Activated CD8-positive, alpha-beta T cell treated with anti-CD3 and anti-CD28 coated beads, Interleukin-2, amount 10 ng/mL, durations not matched to agents 7 days and 5 days (primary cell): ENCODE measurements at places on chromosomes 6 and 20. TPM values are rescaled to one million over a fixed set of nuclear protein-coding genes. Genes with fewer than 3 reads are reported as not detected.

- H3K27me3 ChIP-seq = no peaks in the 10 kb centered on the region
- no peak for DNase-seq
- H3K4me1 ChIP-seq = no peaks in the 10 kb centered on the region
- H3K27ac ChIP-seq = no peak overlapping the region
- no peak overlapping the region for H3K4me3 ChIP-seq
Measured at GRCh38 chr6:91633374-91634111, 1046.7 kb upstream of the MAP3K7 start.

GRCh38 chr6:10510592-10511367 lies 10.4 kb upstream of the GCNT2 start:
- peaks cover 7% of the 10 kb centered on the region for H3K4me1 ChIP-seq
- H3K27ac ChIP-seq = no peak overlapping the region
- no peaks in the 10 kb centered on the region for H3K36me3 ChIP-seq

- H3K36me3 ChIP-seq = peaks cover 82% of the 10 kb centered on the region
- no peak overlapping the region for H3K4me3 ChIP-seq
- peak overlapping the region; percentile 12 for H3K27ac ChIP-seq
- no peaks in the 10 kb centered on the region for H3K27me3 ChIP-seq
Measured at GRCh38 chr20:46367967-46368901, 38.2 kb downstream of the ELMO2 start.

Gene NHSL1
- total RNA-seq = 0.13 TPM

- H3K36me3 ChIP-seq = no peaks in the 10 kb centered on the region
- DNase-seq = no peak
- no peaks in the 10 kb centered on the region for H3K27me3 ChIP-seq
- H3K4me3 ChIP-seq = no peak overlapping the region
- H3K27ac ChIP-seq = no peak overlapping the region
Measured at GRCh38 chr6:118101831-118102345, 194.8 kb downstream of the SLC35F1 start.

Gene ANGPT4
- total RNA-seq = not detected

- H3K27ac ChIP-seq = no peak overlapping the region
- DNase-seq = no peak
- H3K4me3 ChIP-seq = no peak overlapping the region
- H3K4me1 ChIP-seq = no peaks in the 10 kb centered on the region
- no peaks in the 10 kb centered on the region for H3K36me3 ChIP-seq
- peaks cover 2% of the 10 kb centered on the region for H3K27me3 ChIP-seq
Measured at GRCh38 chr20:60862601-60863000, 389.5 kb upstream of the CDH4 start.

DNA sequence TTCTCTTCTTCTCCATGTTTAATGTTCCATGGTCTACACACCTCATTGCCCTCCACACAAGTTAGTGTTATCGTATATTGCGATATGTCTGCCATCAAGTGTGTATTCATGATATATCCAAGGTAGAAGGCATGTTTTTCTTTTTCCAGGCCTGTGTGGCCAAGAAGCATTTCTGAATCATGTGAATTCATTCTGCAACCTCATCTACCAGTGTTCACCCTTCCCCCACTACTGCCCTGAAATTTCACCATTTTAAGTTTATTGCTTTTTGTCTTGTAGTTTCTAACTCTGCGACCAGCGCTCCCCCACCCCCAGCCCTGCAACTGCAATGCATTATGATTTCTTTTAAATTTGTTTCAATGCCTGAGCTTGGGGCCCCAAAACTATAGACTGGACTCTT lies 618.0 kb upstream of the FLRT3 start:
- H3K27ac ChIP-seq = no peak overlapping the region
- no peaks in the 10 kb centered on the region for H3K36me3 ChIP-seq
- H3K4me1 ChIP-seq = no peaks in the 10 kb centered on the region
- H3K27me3 ChIP-seq = no peaks in the 10 kb centered on the region
- peak; percentile 28 for DNase-seq

Gene SLC35D3
- total RNA-seq = not detected

DNA sequence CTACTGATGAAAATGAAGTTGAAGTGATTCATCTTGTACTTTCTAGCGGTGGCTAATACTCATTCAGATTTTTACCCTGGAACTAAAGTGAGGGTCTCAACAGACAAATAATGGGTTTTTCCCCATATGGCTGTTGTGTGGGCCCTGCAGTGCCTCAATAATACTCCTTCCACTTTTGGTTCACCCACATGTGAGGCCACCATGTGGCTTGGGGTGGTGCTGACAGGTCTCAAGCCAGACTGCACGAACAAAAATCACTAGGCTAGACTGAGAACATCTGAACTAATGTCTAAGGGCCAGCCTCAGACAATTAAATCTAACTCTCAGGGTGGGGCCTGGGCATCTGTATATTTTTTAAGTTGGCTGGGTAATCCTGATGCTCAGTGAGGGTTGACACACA lies 7.9 kb upstream of the COL12A1 start:
- H3K27me3 ChIP-seq = peaks cover 32% of the 10 kb centered on the region
- no peak overlapping the region for H3K4me3 ChIP-seq
- H3K36me3 ChIP-seq = no peaks in the 10 kb centered on the region
- no peak overlapping the region for H3K27ac ChIP-seq
- DNase-seq = no peak
- H3K4me1 ChIP-seq = peaks cover 5% of the 10 kb centered on the region

DNA sequence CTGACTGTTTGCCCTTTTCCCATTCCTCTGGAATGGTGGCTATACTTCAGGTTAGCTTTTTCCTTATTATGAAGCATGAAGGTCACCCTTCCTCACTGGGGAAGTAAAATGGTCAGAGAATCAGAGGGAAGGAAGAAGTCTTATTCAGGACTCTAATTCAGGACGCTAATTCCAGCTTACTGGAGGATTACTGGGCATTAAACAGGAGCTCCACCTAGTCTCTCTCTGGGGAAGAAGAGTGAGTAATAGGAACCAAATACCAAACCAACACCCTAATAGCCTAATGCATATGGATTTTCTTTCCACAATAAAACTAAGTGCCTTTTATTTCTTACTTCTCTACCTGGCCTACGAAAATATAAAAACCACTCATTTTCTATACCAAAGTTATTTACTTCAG lies 10.1 kb downstream of the CRISP1 start:
- H3K27me3 ChIP-seq = no peaks in the 10 kb centered on the region
- no peak for DNase-seq
- H3K4me3 ChIP-seq = no peak overlapping the region
- no peak overlapping the region for H3K27ac ChIP-seq

Gene NKX2-4
- not detected for total RNA-seq

DNA sequence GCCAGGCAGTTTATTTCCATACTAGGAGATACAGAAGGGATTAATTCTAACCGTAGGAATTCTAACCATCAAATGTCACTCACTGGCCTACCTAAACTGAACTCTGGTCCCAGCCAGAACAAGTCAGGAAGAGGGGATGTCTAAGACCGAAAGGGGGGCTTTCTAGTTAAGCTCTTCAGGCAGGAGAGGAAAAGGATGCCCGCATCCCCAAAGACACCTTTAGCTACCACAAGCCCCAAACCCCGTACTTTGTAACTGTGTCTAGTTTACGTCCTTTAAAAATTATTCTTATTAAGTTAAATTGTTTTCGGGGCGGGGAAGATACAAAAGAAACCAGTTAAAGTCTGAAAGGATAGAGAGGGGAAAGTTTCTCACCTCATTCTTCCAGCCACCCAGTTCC lies 1.2 kb upstream of the ZNF76 start:
- H3K4me1 ChIP-seq = peaks cover 33% of the 10 kb centered on the region
- H3K27me3 ChIP-seq = no peaks in the 10 kb centered on the region
- peak overlapping the region; percentile 92 for H3K27ac ChIP-seq
- H3K4me3 ChIP-seq = peak overlapping the region; percentile 97
- no peak for DNase-seq
- peaks cover 4% of the 10 kb centered on the region for H3K36me3 ChIP-seq

GRCh38 chr6:143410859-143411270 lies 39.6 kb downstream of the ADAT2 start:
- H3K27ac ChIP-seq = no peak overlapping the region
- H3K36me3 ChIP-seq = no peaks in the 10 kb centered on the region
- peaks cover 5% of the 10 kb centered on the region for H3K27me3 ChIP-seq
- H3K4me1 ChIP-seq = no peaks in the 10 kb centered on the region
- no peak overlapping the region for H3K4me3 ChIP-seq

DNA sequence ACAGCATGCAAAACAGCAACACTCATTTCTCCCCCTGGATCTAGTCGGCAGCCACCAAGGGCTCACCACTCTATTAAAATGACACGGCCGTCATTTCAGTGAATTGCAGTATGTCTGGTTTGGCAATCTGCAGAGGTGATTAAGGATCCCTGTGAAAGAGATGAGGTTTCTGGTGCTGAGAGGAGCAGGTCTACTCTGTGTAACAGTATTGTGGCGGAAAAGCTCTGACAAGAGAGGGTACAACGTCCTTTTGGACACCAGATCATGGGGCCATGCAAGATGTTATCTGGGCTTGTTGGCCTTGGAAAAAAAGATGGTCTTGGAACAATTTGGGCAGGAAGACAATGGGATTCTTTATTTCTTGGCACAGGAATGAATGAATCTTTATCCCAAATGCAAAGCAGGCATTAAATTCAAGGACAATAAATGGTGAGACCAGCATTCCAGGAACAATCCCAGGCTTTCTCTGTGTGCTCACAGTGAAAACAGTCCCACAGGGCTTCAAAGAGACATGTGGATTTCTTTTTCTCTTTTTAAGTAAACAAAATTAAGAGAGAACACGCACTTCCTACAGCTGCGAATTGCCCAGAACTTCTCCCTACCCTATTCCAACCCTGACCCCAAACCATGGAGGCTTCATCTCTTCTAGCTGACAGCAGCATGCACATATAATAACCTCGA lies 33.7 kb upstream of the ADGRF1 start:
- no peaks in the 10 kb centered on the region for H3K36me3 ChIP-seq
- DNase-seq = no peak
- H3K4me3 ChIP-seq = no peak overlapping the region
- H3K4me1 ChIP-seq = no peaks in the 10 kb centered on the region

- no peaks in the 10 kb centered on the region for H3K27me3 ChIP-seq
- H3K4me3 ChIP-seq = peak overlapping the region; percentile 95
- peaks cover 48% of the 10 kb centered on the region for H3K36me3 ChIP-seq
- peak overlapping the region; percentile 93 for H3K27ac ChIP-seq
- H3K4me1 ChIP-seq = peaks cover 73% of the 10 kb centered on the region
Measured at GRCh38 chr6:11231564-11232192, 790 bp downstream of the NEDD9 start.

DNA sequence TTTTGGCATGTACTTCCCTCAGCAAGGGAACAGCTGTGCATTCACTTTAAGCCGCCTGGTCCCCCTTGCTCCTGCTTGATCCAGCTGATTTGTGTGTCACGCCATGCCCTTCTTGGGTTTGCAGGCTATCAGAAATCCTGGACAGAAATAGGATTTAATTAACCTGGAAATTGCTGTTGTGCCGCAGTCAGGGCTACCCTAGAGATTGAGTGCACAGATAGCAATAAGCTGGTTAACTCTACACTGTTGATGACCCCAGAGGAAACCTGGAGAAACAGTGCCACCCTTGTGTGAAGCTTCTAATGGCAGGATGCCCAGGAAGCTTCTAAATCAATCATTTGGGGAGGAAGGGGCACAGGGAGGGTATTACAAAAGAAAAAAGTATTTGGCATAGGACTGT lies 199.0 kb downstream of the JARID2 start:
- no peak for DNase-seq
- H3K27ac ChIP-seq = no peak overlapping the region
- H3K36me3 ChIP-seq = peaks cover 10% of the 10 kb centered on the region
- peaks cover 61% of the 10 kb centered on the region for H3K4me1 ChIP-seq
- no peaks in the 10 kb centered on the region for H3K27me3 ChIP-seq

DNA sequence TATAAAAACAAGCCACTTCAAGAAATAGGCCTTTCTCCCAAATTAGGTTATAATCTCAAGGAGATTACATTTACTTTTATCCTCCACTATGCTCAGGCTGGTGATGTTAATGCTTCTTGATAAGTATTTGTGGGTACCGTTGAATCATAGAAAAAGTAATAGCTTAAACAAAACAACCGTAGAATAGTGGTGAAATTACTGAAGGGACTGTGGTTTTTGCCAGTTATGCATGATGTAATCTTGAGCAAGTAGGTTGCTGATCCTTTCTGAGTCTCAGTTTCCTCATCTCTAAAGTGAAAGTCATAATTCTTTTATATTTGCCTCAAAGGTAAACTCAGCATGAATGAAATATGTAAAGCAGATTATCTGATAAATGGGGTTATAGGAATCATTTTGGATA lies 187.3 kb upstream of the JAG1 start:
- H3K4me1 ChIP-seq = no peaks in the 10 kb centered on the region
- no peaks in the 10 kb centered on the region for H3K36me3 ChIP-seq
- H3K4me3 ChIP-seq = no peak overlapping the region
- H3K27ac ChIP-seq = no peak overlapping the region
- H3K27me3 ChIP-seq = no peaks in the 10 kb centered on the region

Gene TREM2
- not detected for total RNA-seq

DNA sequence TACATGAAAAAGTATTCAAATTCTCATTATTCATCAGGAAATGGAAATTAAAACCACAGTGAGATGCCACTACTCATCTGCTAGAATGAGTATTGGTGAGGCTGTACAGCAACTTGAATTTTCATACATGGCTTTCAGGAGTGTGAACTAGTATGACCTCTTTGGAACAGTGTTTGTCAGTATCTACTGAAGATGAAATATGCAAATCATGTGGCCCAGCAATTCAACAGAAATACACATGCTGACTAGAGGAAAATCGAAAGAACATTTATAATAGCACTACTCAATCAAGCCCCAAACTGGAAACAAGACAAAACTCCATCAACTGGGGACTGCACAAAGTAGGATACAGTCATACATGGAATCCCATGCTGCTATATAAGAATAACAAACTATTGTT lies 102.2 kb downstream of the DCDC2 start:
- H3K4me1 ChIP-seq = no peaks in the 10 kb centered on the region
- H3K27ac ChIP-seq = no peak overlapping the region
- peaks cover 3% of the 10 kb centered on the region for H3K27me3 ChIP-seq
- no peaks in the 10 kb centered on the region for H3K36me3 ChIP-seq
- H3K4me3 ChIP-seq = no peak overlapping the region

DNA sequence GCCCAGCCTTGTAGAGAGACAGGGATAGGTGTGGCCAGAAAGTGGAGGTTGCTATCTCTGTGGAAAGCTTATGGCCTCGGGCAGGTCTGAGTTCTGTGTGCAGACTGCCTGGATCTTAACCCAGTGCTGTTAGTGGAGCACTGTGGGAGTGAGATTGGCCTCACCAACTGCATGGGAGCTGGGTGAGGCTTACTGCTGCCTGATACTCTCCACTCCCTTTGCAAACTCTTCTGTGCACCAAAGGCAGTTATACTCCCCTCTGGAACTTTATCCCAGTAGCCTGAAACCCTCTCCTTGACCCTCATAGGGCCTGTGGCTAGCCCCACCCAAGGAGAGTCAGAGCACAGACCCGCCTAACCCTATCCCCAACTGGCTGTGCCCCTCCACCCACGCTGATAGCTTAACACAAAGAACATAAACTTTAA lies 41.4 kb upstream of the PKIB start:
- H3K36me3 ChIP-seq = no peaks in the 10 kb centered on the region
- H3K27me3 ChIP-seq = no peaks in the 10 kb centered on the region
- no peaks in the 10 kb centered on the region for H3K4me1 ChIP-seq
- no peak overlapping the region for H3K27ac ChIP-seq
- DNase-seq = no peak
